ENCODE measurements at places on chromosomes 16 and 17. TPM values are rescaled to one million over a fixed set of nuclear protein-coding genes. Genes with fewer than 3 reads are reported as not detected.

- no peak for DNase-seq
These were observed 58.9 kb downstream of the CES1 start for GRCh38 chr16:55773859-55774549.

HEATR9 gene
- not detected for total RNA-seq

- DNase-seq = no peak
These were observed 17.8 kb upstream of the CLEC3A start for GRCh38 chr16:78004517-78004916.

ABCC11 gene
- not detected for total RNA-seq

- DNase-seq = no peak
These were observed 11.6 kb downstream of the PALB2 start for GRCh38 chr16:23629516-23629915.

GRCh38 chr17:17024778-17025300, 17.4 kb upstream of the MPRIP start:
- no peak for DNase-seq

GRCh38 chr17:30234296-30234695, 1.2 kb downstream of the SLC6A4 start:
- no peak for DNase-seq

DNA sequence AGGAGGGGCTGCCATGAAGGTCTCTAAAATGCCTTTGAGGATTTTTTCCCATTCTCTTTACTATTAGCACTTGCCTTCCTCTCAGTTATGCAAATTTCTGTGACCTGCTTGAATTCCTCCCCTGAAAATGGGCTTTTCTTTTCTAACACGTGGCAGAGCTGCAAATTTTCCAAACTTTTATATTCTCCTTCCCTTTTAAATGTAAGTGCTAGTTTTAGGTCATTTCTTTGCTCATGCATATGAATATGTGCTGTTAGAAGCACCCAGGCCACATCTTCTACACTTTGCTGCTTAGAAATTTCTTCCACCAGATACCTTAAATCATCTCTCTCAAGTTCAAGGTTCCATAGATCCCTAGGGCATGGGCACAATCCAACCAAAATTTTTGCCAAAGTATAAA, 11.8 kb downstream of the CLEC10A start:
- no peak for DNase-seq

FOXO3B gene
- total RNA-seq = 5.4 TPM

NPIPB6 gene
- 2.7 TPM for total RNA-seq

- DNase-seq = no peak
These were observed 40.0 kb upstream of the TAC4 start for GRCh38 chr17:49887744-49888360.

TMEM231 gene
- 13.1 TPM for total RNA-seq

CMTM4 gene
- total RNA-seq = 18.0 TPM

SPATA22 gene
- total RNA-seq = 0.39 TPM

MT1H gene
- not detected for total RNA-seq

DGKE gene
- 11.7 TPM for total RNA-seq

- DNase-seq = no peak
These were observed 58.9 kb upstream of the EFCAB3 start for GRCh38 chr17:62321451-62321850.

DNA sequence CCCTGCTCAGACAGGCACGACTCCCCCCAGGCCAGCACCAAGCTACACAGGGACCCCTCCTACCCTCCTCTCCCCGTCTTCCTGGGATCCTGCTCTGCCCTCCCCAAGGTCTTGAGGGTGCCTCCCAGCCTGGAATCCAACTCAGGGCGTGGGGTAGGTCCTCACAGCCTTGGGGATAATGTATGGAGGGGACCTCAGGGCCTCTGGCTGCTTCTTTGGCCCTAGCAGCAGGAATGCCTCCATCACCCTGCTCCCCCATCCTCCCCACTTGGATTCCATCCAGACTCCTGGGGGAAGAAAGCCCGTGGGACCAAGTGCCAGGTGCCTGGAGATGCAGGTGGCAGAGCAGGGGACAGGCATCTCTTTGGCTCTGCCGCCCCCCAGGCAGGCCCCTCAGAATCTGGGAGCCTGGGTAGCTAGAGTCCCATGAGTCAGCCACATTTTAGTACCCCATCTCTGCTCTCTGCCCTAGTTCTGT, 10.7 kb upstream of the STAC2 start:
- no peak for DNase-seq

GRCh38 chr16:66335704-66336329, 30.7 kb upstream of the CDH5 start:
- no peak for DNase-seq

SUMO2 gene
- 92.3 TPM for total RNA-seq

C1QTNF1 gene
- total RNA-seq = 31.1 TPM

CORO7 gene
- total RNA-seq = 11.6 TPM

NETO2 gene
- 0.83 TPM for total RNA-seq

PRSS36 gene
- total RNA-seq = 3.9 TPM

DNA sequence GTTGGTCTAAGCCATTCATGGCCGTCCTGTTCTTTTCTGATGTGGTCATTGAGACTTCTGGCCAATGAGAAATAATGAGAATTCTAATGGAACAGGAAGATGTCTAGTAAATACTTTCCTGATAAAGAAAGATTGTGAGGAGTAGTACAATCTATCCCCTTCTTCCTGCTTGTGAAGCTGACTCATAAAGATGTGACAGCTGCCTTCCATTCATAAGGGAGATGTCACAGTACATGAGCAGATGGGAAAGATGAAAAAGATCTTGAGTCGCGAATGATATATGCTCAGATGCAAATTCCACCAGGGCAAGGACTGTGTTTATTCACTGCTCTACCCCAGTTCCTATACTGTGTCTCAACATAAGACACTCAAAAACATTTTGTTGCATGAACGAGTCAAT, 111.7 kb upstream of the FOXF1 start:
- DNase-seq = no peak

GRCh38 chr16:74500907-74501306, 79.6 kb upstream of the CLEC18B start:
- no peak for DNase-seq

DNA sequence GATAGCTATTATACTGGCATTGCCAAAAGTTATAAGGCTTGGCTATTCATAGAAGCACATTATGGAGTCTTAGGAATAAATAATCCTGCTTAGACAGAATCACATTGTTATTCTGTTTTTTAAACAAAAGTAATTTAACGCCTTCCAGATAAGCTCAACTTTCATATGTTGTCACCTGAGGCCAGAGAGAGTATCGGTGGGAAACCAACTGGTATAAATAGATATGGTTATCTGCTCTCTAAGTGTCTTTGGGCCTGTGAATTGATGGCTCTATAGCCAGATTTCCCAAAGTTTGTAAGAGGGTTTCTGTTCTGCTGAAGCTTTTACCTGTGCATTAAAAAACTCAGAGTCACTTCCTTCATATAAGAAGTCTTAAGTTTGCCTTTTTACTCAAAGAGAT, 1449.4 kb downstream of the CDH11 start:
- no peak for DNase-seq

TMC5 gene
- total RNA-seq = 0.42 TPM

GRCh38 chr17:9356488-9356911, 219.1 kb downstream of the STX8 start:
- DNase-seq = no peak

NECAB2 gene
- total RNA-seq = not detected

CTRB1 gene
- total RNA-seq = not detected

PDILT gene
- not detected for total RNA-seq

PGP gene
- 20.0 TPM for total RNA-seq

TOX3 gene
- total RNA-seq = not detected

Data from esophagus muscularis mucosa (tissue), 4 donors.